ENCODE measurements at places on chromosomes 5 and 9.

GRCh38 chr5:7927466-7928375 lies 58.8 kb downstream of the MTRR start:
- peak; percentile 40 for DNase-seq

GRCh38 chr5:38906503-38906902 lies 60.7 kb downstream of the OSMR start:
- no peak for DNase-seq

GRCh38 chr9:115777610-115778009 lies 376.0 kb upstream of the PAPPA start:
- DNase-seq: no peak

- DNase-seq: no peak
These were observed 35.6 kb downstream of the FCHO2 start for GRCh38 chr5:72991394-72991793.

DNA sequence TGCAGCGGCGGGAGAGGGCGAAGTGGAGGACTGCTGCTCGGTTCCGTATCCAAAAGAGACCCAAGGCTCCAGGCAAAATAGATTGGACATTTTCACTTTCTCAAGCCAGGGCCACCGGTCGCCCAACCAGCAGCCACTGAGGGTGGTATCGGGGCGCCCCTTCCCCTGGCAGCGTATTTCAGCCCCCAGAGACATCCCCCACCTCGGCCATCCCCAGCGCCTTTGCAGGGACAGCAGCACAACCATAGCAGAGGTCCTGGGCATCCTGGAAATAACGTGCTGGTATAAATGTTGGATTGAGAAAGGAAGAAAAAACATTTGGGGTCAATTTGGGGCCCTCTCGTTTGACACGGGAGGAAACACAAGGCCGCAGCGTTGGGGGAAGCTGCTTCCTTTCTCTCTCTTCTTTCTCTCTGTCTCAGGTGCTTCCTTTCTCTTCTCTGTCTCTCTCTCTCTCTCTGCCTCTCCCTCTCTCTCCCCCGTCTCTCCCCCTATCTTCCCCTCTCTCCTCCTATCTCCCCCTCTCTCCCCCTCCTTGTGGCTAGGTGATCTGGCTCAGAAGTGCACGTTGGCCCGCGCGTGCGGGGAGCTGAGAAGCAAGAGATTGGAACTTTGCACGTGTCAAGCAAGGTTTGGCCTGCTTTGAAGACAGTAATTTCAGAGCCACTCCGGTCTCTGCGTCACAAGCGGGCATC lies 624 bp upstream of the RETREG1 start:
- peak; percentile 18 for DNase-seq

Measured in prostate gland (tissue), 2 donors.